ENCODE measurements at places on chromosomes 12 and 14.

DNA sequence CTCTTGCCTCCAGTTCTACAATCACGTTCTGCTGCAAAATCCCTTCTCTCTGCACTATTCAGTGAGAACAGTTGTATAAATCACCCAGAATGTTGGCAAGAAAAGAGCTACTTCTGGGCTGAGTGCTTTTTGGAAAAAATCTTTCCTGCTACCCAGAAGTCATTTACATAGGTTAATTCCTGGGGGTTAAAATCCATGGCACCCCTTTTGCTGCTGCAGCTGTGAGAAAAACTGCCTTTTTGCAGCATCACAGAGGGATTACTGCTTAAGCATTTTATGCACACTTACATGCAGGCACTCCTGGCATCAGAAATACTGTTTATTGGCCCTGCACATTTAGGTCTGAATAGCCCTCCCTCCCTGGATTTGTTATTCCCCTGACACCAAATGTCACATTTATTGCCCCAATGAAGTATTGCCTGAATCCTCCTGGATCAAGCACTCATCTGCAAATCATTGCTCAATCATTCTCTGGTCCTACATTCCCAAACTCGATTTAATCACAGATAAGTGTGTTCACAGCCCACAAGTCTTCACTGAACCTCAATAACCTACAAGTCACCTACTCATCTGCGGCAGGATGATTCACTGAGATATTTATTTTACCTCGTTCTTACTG lies 43.1 kb upstream of the CCDC196 start:
- no peak for DNase-seq

DNA sequence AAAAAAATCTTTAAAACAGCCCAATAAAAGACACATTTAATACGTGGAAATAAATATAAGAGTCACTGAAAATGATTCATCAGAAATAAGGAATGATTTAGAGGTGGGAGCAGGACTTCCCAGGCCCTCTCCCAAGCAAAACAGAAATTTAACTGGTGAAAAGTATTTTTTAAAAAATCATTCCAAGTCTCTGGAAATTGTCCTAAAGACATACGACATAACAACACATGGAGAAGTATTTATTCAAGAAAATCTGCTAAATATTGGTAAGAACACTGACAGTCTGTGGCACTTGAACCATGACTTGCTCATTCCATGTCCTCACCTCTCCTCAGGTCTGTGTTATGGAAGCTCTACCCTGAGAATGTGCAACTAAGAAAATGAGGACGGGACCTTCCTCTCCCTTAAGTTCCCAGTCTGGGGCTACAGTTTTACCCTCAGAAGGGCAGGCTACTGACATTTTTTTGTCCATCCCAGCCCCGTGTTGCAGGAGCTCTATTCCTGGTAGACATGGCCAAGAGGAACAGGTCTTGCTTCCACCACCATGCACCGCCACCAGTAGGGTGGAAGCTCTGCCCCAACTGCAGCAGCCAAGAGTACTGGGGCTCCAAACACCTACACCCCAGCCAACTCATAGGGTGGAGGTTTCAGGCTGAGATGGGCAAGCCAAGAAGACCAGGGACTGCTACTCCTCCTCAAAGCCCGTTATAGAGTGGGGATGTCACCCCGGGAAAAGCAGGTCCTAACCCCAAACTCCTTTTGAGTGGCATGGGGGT lies 193.0 kb downstream of the CRADD start:
- DNase-seq = no peak

GRCh38 chr12:57455374-57456144 lies 452 bp downstream of the INHBE start:
- DNase-seq = no peak

GRCh38 chr12:47729233-47729632 lies 3.9 kb upstream of the ENDOU start:
- DNase-seq = no peak

- no peak for DNase-seq
Observed at GRCh38 chr14:96817750-96818666, 20.8 kb downstream of the VRK1 start.

DNA sequence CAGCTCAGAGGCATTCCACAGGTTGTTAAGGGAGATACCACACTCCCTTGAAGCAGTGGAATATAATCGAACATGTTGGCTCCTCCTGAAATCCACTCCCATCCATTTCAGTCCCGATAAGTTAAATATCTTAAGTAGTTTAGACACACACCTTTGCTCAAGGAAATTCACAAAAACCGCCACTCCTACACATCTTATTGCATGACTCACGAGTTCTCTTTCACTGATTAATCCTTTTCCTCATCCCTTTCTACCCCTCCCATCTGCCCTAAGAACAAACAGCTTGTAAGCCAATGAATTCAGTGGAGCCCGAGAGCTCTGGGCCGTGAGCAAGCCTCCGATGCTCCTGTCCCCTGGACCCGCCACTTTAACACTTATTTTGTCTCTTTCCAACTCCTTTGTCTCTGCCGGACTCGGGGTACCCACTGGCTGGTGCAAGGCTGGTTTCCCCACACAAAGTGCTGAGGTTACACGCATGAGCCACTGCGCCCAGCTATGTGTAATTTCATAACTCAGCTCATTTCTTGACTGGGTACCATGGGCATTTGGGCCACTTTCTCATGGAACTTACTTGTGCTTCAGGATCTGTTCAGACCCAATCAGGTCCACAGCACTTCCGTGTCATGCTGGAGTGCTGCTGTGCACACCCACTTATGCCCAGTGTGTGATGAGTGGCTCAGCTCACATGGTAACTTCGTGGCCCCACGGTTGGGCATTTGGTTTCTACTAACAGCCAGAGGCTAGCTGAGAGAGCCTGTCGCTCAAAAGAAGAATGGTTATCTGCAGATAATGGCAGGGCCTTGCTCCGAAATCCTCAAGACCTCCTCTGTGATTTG lies 171.8 kb upstream of the ALG10B start:
- no peak for DNase-seq

DNA sequence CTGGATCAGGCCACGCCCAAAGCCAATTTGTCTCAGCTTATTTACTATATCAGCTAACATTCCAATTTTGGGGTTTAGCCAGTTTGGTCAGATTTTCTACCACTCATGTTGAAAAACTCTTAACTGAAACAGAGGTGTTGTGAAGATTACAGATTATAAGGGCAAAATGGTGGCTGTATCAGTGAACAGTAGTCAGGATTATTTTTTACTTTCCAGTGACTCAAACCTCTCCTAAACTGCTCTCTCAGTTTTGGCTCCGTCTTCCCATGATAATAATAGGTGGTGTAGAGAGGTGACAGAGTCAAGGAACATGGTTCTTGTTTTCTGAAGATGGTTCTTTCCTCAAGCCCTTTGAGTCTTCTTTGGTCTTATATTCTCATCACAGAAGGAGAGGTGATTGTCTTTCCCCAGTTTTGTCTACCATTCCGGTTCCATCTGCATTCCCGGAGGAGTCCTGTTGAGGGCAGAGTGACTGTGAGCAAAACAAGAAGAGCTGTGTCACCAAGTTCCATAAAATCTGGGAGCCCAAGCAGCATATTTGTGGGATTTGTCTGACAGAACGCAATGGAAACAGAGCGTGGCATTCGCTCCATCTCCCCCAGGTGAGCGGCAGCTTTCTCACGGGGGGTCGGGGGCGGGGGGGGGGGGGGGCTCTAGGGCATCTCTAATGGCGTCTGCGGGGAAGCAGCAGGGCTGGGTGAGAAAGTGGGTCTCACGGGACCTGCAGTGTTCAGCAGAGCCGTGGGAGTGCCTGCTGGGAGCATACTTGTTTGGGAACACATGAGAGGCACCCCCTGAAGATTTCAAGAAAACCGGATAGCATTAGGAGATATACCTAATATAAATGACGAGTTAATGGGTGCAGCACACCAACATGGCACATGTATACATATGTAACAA lies 59.1 kb downstream of the TBC1D30 start:
- no peak for DNase-seq

DNA sequence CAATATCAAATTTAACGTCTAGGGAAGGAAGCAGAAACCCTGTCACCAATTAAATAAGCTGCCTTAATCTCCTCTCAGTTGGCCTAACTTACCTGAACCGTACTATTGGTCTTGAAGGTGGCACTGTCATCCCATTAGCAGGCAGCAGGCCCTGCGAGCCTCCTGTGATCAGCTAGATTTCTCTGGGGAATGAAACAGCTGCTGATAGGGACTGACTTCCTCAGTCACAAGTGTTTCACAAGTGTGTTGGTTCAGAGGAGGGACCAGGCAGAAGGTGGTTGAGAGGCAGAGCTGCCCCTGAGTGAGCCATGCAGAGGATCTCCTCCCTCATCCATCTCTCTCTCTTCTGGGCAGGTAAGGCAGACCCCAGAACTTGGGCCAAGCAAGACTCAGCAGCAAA lies 166.8 kb downstream of the DAD1 start:
- no peak for DNase-seq

- no peak for DNase-seq
Observed at GRCh38 chr12:54988402-54989054, 4.0 kb upstream of the TESPA1 start.

- no peak for DNase-seq
Observed at GRCh38 chr14:61668282-61668681, 27.0 kb upstream of the HIF1A start.

DNA sequence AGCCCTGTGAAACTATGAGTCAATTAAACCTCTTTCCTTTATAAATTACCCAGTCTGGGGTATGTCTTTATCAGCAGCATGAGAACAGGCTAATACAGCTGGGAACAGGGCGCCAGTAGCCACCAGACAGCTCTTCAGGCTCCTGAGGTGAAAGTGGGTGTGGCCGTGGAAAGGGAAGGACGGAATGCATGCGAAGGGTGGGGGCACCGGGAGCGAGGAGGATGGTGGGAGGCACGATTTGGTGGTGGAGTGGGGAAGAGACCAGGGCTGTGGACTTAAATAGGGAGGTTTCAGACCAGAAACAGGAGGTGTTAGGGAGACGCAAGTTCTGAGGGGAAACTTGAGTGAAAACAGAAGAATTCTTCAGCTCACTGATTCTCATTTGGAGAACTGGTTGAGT lies 44.1 kb upstream of the CHST11 start:
- no peak for DNase-seq

DNA sequence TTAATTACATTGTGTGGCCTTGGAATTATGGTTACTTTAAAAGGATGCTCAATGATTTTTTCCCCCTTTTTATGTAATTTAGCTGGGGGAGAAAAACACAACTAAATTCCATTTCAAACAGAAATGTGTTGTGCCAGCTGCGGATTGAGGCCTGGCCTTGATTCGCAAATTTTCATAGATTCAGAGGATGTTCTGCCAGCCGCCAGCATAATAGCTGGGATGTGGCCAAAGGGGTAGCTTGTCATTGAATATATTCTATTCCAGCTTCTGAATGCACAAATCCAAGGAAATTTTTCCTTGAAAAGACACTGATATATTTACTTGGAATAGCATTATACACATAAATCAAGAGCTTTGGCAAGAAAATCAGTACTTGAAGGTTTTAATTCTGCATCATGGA lies 43.7 kb downstream of the TRHDE start:
- DNase-seq = no peak

DNA sequence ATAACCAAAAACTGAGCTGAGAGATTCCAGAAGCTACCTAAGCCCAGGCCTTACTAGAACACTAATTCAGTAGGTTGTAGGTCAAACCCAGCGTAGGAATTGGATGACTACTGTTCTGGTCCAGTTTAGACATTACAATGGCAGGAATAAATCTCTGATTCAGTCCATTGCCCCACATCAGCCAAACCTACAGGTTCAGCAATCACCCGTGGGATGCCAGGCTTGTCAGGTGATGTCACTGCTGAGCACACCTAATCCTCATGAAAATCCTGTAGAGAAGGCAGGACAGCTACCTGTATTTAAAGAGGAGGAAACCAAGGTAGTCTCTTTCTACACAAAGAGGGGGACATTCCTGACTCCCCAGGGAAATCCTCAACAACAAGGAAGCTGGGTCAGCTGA lies 63.7 kb downstream of the RFX4 start:
- no peak for DNase-seq

DNA sequence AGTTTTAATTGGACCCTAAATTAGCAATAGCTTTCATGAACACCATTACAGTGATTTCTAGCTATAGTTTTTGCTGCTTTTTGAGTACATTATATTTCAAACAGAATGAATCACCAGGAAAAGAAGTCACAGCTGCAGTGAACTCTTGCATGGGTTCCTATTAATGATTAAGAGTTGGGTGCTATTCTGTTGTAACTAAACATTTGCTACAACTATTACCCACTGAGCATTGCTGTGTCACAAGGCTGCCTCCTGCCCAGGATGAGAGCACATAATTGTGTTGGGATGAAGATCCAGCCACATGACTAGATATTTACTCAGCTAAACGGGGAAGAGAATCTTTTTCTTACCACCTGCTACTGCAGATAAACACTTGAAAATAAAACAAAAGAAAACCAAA lies 152.7 kb downstream of the GXYLT1 start:
- no peak for DNase-seq

- no peak for DNase-seq
Observed at GRCh38 chr14:101347893-101348777, 213.2 kb upstream of the DIO3 start.

GRCh38 chr12:119389687-119390086 lies 55.2 kb downstream of the CCDC60 start:
- no peak for DNase-seq

DNA sequence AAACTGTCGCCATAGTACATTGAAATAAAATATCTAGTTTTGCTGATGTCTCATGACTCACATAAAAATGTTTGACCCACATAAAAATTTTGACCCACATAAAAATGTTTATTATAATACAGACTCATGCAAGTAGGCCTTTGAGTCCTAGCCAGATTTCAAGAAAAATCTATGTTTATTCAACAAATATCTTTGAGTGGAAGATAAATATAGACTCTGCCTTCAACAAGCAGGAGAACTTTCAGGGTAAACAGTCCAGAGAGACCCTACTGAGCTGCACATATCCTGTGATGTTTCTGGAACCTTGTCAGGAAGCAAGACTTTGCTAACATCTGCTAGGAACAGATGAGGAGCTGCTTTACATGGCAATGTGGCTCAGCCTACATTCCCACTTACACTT lies 283.1 kb downstream of the MDGA2 start:
- no peak for DNase-seq

DNA sequence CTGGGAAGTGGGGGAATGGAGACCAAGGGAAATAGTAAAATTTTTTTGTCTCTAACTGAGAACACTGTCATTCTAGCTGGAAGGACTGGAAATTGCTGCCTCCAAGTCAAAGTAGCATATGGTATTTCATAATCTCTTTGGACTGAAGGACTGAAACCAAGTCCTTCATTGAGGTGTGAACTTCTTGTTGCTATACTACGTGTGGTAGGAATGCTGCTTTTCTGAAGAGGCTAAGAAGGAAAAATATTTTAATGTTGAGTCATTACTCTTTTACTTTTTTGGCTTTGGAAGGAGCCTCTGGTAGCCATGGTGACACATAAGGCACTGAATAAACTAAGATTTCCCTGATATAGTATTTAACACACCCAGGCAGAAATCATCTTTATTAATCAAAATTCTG lies 465.4 kb downstream of the NPAS3 start:
- no peak for DNase-seq

- DNase-seq = no peak
Observed at GRCh38 chr12:66808606-66809005, 129.7 kb upstream of the GRIP1 start.

DNA sequence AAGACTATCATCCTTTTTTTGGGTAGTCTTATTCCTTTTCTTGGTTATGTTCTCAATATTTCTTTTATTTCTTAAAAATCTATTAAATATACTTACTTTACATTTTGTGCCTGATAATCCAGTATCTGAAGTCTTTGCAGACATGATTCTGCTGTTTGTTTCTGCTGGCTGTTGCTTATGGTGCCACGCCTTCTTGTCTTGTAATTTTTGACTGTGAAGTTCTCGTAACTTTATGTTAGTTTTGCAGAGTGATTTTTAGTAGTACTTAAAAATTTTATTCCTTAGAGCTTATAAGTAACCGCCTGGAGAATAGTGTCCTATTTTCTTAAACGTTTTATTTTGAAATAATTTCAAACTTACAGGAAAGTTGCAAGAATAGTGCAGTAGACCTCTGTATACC lies 10.5 kb downstream of the FRS2 start:
- no peak for DNase-seq
